ENCODE measurements at places on chromosomes 4 and X. TPM values are rescaled to one million over a fixed set of nuclear protein-coding genes. Genes with fewer than 3 reads are reported as not detected.

Gene TRIM75
- polyA plus RNA-seq = not detected

Gene SPARCL1
- polyA plus RNA-seq = not detected

Gene NAP1L3
- polyA plus RNA-seq = 4.0 TPM

Gene BMX
- not detected for polyA plus RNA-seq

Gene MMRN1
- polyA plus RNA-seq = 2.0 TPM

Gene FGG
- polyA plus RNA-seq = not detected

Gene BST1
- 6.5 TPM for polyA plus RNA-seq

Gene TMA16
- 15.8 TPM for polyA plus RNA-seq

Gene RNF212
- polyA plus RNA-seq = 2.8 TPM

Gene NXF2
- not detected for polyA plus RNA-seq

Gene PAGE2B
- polyA plus RNA-seq = not detected

Gene RS1
- not detected for polyA plus RNA-seq

Gene BEND4
- 0.11 TPM for polyA plus RNA-seq

Gene XG
- not detected for polyA plus RNA-seq

Gene GPRIN3
- 12.9 TPM for polyA plus RNA-seq

Gene SPRY1
- 5.1 TPM for polyA plus RNA-seq

Gene SPP1
- 0.56 TPM for polyA plus RNA-seq

Gene HSFX1
- 0.08 TPM for polyA plus RNA-seq

Gene TAB3
- 6.3 TPM for polyA plus RNA-seq

Gene CTSO
- 26.0 TPM for polyA plus RNA-seq

Gene PPP2R2C
- not detected for polyA plus RNA-seq

Gene TMPRSS11B
- polyA plus RNA-seq = not detected

Gene BMP3
- not detected for polyA plus RNA-seq

Gene HTRA3
- polyA plus RNA-seq = not detected

Gene MCUB
- polyA plus RNA-seq = 198 TPM

Gene MAGEA10
- not detected for polyA plus RNA-seq

Gene RHOXF1
- polyA plus RNA-seq = 1.8 TPM

Gene ERVMER34-1
- 0.09 TPM for polyA plus RNA-seq

Gene CLIC2
- 0.76 TPM for polyA plus RNA-seq

Gene SSX2
- not detected for polyA plus RNA-seq

Gene IGSF1
- polyA plus RNA-seq = not detected

Gene USP17L26
- polyA plus RNA-seq = not detected

Gene ADAM29
- not detected for polyA plus RNA-seq

Gene ODAPH
- not detected for polyA plus RNA-seq

Gene P2RY8
- 195 TPM for polyA plus RNA-seq

Gene MORF4L2
- polyA plus RNA-seq = 93.3 TPM

Gene FRAS1
- not detected for polyA plus RNA-seq

Gene PROM1
- polyA plus RNA-seq = not detected

Gene SSX7
- not detected for polyA plus RNA-seq

Gene CSAG3
- not detected for polyA plus RNA-seq

Gene SUPT20HL2
- polyA plus RNA-seq = not detected

Gene CFP
- 11.7 TPM for polyA plus RNA-seq

Gene GAGE13
- polyA plus RNA-seq = not detected

Gene TSPYL2
- polyA plus RNA-seq = 12.4 TPM

Gene RTL9
- polyA plus RNA-seq = not detected

Gene CT45A10
- not detected for polyA plus RNA-seq

Gene MAP3K15
- not detected for polyA plus RNA-seq

Gene AKAP14
- polyA plus RNA-seq = not detected

Gene CNGA1
- polyA plus RNA-seq = not detected

Gene ETDB
- polyA plus RNA-seq = not detected

Gene RBM46
- polyA plus RNA-seq = not detected

Gene HNRNPD
- 193 TPM for polyA plus RNA-seq

Gene TLR1
- polyA plus RNA-seq = 13.3 TPM

Gene UGT2B15
- polyA plus RNA-seq = not detected

Measured in CD4-positive, CD25-positive, alpha-beta regulatory T cell (primary cell).